AML-193 (cell line): ENCODE measurements at places on chromosomes 5 and 9.

GRCh38 chr5:61516946-61517345, 184.9 kb downstream of the ZSWIM6 start:
- no peak for DNase-seq

DNA sequence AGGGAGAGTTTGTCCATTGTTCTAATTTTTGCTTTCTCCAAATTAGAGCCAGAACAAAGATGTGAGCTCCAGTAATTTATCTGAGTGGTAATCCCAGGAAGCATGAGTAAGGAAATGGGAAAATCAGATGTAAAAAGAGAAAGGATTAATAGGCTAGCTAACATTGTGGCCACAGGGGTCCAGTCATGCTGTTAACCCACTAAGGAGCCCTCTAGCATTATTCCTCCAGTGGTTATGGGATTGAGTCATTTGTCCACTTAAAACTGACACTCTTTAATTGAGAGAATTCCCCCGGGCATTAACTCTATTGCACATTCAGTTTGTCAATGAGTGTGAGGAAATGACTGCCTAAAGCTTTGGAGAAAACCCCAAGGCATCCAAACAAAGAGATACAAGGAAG, 700.3 kb upstream of the TYRP1 start:
- DNase-seq: no peak

DNA sequence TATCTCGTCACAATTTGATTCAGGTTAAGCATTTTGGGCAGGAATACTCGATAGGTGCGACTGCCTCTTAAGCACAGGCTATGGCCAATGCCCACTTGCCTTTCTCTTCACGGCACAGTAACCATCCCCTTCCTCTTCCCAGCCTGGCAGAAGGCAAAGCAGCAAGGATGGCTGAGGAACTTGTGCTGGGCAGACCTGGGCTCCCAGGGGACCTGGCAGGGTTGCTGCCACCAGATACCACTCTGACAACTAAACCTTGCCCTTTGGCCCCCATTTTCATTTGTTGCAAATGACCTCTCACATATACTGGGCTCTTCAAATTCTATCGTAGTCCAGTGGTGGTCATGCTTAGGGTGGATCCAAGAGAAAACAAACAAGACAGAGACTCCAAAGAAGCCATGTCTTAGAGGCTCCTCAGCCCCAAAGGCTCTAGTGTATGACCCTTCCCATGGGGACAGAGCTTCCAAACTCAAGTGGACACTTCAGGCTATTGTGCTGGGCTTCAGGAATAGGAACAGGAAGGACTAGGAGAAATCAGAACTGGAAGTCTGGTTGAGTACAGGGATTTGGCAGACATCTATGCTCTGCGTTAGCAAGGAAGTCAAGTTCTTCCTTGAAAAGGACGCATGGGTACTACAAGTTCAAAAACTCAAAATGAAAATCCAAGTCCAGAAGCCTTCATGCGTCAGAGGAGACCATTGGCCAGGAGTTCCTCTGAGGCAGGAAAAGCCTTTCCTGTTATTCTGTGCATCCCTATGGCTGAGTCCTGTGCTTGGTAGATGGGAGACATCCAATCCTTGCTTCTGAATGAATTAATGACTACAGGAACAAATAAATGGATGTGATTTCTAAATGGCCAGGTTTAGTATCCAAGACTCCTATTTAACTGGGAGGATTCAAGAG, 64.6 kb upstream of the PLPP1 start:
- no peak for DNase-seq

DNA sequence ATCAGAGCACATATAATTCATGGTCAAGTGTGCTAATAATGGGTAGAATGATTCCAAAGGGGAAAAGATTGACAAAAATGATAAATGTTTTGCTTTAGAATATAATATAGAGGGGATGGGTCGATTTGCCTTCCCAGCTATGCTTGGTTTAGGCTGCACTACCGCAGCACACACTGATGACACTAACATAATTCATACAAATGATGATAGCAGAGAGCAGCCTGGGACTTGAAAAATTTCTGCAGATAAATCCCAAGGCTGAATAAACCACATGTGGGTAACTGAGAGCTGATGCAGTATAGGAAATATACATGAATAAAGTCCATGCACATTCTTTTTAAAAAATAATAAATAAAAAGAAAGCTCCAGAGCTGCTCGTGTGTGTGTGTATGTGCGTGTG, 54.5 kb downstream of the EFNA5 start:
- no peak for DNase-seq

- DNase-seq: no peak
Observed at GRCh38 chr5:73419465-73420390, 28.8 kb downstream of the FOXD1 start.

DNA sequence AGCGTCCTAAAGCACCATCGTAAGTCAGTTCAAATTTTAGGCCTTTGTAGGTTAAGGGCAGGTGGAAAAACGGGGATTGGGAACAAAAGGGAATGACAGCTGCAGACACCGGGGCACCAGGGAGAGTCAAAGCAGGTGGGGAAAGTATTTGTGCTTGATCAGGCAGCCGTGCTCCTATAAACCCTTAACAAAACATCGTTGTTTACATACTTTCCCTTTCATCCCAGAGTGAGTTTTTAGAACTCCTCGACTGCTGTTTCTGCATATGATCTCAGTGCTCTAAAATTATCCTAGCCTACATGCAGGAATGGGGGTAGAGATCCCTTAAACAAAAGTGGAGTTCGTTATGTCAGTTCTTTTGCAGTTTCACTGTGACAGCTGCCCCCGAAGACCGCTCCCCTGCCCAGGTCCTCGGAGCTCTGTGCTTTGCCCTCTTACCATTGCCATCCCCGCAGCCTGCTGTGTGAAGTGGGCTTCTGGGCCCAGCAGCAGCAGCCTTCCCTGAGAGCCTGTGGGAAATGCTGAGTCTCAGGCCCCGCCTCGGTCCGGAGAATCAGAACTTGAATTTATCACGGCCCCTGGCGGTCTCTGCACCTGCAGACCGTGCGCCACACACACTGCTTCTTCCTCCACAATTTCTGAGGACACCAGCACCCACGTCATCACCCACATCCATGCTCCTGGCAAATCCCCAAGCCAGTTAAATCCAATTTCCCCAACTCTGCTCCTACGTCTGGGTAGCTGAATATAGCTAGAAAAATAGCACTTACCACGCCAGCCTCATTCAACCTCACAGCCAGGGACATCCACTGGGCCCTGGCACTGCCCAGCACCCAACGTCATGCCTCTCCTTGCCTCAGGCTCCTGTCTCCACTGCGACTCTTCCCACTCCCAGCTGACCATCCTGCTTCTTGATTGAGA, 86.8 kb downstream of the NSUN2 start:
- DNase-seq: no peak

DNA sequence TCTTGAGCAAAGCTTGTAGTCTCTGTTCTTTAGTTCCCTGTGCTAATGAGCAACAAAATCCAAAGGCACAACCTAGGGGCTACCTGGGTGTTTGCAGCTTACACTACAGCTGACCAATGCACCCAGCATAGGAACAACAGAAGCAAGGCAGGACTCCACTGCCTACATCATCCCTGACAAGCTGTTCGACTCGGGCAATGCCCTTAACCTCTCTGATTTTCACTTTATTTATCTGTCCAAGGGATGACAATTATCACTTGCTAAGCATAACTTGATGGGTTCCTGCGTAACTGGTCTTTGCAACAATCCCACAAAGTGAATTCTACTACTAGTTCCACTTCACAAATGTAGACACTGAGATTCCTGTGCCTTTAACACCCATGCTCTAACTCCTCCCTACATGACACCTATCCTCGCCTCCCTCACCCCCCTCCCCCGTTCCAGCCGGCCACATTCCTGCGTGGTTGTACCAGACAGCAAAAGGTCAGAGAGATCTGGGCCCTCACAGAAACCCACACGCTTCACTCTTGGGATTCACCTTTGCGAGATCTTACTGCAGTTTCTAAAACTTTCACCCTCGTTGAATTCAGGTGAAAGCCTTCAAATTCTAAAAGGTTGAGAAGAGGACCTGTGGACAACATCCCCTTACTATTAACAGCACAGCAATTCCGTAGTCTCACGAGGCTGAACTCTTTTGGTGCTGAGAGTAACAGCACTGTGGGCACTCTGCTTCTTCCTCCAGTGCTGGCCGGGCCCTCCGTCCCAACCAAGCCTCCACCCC, 995 bp downstream of the IPPK start:
- DNase-seq: peak; percentile 8

DNA sequence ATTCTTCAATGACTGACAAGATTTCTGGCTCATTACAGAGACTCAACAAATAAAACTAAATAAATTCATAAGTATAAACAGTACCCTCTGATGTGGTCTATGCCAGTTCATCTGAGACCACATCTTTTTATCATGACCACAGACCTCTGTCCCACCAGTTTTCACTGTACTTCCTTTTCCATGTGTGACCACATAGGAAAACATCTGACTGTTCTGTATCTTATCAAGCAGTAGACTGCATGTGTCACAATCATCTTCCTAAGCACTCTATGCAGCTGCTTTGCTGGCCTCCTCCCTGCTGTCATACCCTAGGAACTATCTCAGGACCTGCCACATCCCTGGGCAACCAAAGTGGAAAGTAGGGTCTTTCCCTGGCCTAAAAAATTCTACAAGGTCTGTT, 205.0 kb upstream of the ZNF462 start:
- DNase-seq: no peak

- DNase-seq: no peak
Observed at GRCh38 chr5:114355086-114355830, 6.6 kb upstream of the KCNN2 start.

DNA sequence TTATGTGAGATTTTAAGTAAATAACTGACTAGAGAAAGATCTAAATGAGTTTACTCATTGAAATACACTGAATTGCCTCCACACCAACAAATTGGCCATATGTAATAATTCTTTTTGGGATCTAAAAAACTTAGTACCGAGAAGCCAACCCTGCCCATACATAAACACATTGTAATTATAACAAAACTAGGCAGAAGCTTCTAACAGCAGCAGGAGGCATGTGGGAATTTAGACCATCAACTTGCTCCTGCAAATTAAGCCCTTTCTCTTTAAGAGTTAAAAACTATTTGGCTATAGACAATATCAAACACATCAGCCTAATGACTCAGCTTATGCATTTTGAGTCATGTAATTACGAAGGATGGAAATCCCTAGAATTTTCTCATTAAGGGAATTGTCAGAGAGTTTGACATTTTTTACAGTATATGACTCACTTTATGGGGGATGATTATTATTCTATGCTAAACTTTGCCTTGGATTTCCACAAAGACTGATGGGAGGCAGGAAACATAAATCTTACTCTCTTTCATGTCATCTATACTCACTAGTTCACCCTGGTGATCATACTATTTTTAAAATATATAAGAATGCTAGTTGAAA, 1.0 kb downstream of the IL7R start:
- DNase-seq: no peak

DNA sequence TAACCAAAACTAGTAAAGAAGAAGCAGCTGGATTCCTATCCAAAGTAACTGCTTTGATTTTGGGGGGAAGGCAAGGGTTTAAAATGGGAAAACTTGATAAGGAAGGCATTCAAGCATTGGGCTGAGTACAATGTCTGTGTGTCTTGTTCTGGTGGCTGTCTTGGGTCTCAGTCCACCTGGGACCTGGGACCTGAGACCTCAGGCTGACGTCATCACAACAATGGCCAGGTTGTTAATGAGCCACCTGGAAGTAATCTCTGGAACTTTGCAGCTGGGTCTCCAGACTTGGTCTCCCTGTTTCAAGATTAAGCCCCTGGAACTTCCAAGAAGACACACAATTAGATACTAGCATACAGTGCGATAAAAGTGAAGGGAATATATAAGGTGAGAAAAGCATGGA, 157.5 kb downstream of the PIK3R1 start:
- no peak for DNase-seq

- peak; percentile 92 for DNase-seq
Observed at GRCh38 chr9:94860678-94861588, 134.4 kb downstream of the AOPEP start.

DNA sequence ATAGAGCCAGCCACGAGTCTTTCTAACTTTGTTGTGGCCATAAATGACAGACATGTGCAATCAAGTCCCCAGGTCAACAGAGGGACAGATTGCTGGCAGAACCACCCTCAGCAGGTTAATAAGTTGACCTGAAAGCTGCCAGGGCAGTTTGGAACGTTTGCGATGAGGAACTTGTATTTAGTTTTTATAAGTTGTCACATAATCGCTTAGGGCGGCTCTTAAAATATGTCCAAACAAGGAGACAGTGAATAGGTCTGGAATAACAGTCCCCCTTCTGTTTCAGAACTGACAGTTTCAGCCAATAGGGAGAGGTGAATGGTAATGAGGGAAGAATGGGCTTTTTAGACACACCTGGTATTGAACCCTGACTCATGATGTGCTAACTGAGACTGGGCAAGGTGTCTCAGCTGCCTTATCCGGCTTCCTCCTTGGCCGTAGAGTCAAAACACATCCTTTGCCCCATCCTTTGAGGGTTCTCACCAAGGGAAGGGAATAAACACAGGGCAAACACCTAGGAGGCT, 33.6 kb upstream of the GABRP start:
- DNase-seq: no peak

- no peak for DNase-seq
Observed at GRCh38 chr9:7906783-7907550, 107.4 kb upstream of the DMAC1 start.

DNA sequence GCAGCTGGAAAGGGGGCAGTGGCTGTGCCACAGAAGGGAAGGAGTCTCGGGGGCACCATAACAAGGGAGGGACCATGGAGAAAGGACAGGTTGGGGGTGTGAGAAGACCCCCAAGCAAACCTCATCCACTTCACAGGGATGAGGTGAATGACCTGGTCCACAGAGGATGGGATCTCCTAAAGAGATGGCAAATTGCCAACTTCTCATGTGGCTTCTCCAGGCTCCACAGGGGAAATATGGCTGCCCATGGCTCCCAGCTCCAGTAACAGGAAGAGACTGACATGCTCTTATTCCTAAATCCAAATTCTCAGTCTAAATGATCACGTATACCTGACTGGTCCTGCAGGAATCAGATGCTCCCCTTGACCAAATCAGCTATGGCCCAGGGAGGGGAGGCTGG, 340.4 kb downstream of the SPOCK1 start:
- no peak for DNase-seq

DNA sequence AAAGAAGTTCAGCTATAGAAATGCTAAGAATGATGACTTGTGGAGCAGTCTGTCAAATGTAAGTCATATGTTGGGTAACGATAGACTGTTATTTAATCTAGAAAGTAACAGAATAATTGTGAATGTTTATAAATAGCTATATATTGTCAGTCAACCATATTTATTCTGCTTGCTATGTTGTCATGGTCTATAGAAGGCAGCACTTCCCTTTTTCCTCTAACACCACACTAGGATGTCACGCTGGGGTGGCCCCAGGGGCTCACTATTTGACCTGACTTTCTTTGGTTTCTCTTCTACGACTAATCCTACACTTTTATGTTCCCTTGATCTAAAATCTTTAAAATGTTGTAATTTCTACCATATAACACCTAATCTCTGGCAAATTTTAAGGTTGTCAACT, 20.5 kb downstream of the ERAP2 start:
- DNase-seq: peak; percentile 82

DNA sequence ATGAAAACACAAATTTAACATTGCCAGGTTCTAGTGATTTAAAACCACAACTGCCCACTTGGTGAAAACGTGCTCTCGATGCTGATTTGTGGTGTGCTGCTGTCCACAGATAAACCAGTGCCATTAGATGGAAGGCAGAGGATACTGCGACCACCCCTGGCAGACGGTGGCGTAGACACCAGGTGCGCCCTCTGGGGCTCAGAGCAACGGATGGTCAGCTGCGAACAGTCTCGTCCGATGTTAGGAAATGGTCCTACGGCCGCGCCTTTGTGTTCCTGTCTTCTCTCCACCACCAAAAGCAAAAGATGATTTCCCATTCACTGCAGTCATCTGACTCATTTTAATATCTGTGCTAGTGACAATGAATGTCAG, 43.2 kb downstream of the UBE2QL1 start:
- no peak for DNase-seq

- no peak for DNase-seq
Observed at GRCh38 chr5:171409164-171410136, 10.0 kb upstream of the FGF18 start.
